ENCODE measurements at places on chromosomes 5 and 9.

GRCh38 chr5:156331181-156331580 lies 4.2 kb downstream of the SGCD start:
- no peak for DNase-seq

DNA sequence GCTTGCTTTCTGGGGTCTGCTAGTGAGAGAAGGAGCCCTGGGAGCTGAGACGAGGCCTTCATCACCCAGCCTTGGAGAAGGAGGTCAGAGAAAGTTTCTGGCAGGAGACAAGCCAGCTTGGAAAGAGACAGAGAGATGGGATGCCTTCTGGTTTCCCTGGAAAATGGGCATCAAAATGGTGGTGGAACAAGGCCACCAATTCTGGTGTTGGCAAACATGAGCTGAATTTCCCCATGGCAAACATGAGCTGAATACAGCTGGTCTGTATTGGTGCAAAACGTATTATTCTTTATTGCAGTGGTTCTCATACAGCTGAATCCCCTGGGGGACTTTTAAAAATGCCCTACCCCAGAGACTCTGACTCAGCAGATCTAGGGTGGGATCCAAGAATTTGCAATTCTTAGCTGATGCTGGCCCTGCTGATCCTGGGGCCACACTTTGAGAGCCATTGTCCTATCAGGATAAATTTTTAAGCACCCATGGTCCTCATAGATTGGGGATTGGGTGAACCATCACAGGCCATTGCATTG lies 39.1 kb upstream of the S1PR3 start:
- no peak for DNase-seq

DNA sequence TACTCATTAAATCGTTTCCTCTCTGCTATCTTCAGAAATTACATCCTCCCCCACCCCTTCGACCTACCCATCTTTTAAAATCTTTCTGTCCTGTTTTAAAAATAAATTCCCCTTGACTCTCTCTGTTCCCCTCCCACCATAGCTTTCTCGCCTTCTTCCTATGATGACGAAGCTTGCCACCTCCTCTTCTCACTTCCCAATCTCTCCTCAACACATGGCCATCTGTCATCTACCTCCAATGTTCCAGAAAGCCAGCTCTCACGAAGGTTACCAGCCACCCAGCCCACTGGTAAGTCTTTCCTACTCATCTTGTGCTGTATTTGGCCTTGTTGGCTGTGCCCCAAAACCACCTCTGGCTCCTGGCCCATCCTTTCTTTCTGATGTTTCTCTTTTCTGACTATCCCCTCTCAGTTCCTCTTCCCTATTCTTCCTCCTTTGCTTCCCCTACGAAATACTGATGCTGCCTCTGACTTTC lies 346.3 kb downstream of the ENC1 start:
- peak; percentile 30 for DNase-seq

DNA sequence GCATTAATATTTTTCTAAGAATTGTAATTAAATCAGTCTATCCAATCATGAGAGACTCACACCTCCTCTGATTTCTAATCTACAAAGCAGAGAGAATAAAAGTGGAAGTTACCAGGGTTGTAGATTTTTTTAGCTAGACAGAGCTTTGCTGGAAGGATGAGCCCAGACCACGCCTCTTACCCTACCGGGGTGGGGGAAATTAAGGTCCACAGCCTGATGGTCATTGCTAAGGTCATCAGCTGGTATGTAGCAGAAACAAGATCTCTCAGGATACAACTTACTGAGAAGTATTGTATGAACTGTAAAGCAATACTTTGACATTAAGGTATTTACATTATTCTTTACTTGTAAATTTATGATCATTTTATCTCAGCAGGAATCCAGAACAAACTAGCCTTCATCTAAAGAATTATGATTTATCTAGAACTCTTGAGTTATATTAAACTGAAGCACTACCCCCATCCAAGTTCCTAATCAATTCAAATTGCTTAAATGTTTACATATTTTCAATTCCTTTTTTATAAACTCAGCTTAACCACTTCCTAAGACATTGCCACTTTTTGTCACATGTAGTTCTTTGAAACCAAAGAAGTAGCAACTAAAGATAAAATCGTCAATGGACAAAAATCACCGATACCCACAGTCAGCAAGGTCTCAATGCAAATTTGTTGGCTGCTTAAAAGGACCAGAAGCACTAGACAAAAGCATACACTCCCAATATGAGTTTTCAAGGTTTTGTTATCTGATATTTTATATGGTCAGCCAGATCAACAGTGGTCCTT lies 225.8 kb upstream of the DAPK1 start:
- DNase-seq, result peak; percentile 72

DNA sequence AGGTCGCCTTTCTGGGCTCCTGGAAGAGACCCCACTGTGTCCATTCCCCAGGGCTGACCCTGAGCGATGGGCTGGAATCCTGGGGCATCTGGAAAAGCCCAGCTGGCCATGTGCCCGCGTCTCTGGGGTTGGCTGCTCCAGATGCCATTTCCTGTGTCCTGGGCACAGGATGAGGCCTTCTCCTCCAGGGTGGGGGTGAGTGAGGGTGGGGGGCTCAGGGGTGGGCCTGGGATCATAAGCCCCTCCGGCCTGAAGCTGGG lies 30.7 kb downstream of the PAEP start:
- no peak for DNase-seq

DNA sequence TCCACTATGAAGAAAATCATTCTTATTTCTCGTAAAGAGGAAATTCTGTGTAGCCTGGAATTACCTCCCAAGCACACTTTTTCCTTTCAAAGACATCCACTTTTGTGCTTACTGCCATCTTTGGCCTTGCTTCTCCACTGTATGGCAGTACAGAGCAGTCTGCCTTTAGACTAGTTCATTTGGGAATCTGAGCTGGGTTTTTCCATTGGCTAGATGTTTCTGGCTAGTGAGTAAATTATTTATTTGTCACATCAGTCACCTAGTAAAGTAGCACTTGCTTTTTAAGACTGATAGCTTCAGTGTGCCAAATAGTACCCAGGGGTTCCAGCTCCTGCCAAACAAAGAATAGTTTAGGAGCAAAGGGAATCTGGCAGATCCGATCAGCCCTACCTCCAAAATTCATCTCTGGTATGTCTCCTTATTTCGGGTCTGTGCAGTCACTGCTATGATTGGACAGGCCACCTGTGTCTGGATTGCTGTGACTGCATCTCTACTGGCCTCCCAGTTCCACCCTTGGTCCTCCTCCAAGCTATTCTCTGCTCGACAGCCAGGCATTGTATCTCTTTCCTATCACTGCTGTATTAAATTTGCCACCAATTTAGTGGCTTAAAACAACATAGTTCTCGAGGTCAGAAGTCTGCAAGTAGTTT lies 97.6 kb downstream of the NUDT12 start:
- no peak for DNase-seq

DNA sequence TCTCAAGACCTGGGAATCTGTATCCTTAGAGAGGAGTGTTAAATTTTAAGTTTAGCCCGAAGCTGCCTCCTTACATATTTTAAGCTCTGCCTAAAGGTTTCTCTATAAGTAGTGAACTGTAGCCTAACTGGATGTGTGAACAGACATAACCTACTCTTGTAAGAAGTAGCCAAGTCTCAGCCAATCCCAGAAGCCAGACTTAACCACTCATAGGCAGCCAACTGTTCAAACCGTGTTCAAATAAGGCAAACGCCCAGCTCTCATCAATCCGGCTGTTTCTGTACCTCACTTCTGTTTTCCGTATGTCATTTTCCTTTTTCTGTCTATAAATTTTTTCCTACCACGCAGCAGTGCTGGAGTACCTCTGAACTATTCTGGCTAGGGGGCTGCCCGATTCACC lies 58.7 kb upstream of the HRH2 start:
- no peak for DNase-seq

DNA sequence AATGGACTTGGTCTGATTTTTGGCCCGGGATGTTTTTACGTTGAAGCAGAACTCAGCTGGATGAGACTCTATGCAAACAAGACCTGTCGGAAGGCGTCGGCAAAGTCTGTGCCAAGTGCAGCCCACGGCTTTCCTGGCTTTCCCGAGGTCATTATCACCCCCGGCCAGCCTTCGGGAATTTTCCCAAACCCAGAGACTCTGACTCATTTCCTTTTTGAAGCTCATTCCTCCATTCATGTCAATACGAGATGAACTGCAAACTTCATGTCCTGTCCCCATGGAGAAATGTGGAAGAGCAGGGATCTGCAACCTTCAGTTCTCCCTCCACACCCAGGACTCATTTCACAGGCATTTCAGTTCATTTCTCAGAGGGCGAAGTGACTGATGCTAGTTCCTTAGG lies 95.3 kb downstream of the IRX2 start:
- no peak for DNase-seq

- DNase-seq, result no peak
These were observed 98.4 kb downstream of the TARS1 start for GRCh38 chr5:33539212-33539611.

DNA sequence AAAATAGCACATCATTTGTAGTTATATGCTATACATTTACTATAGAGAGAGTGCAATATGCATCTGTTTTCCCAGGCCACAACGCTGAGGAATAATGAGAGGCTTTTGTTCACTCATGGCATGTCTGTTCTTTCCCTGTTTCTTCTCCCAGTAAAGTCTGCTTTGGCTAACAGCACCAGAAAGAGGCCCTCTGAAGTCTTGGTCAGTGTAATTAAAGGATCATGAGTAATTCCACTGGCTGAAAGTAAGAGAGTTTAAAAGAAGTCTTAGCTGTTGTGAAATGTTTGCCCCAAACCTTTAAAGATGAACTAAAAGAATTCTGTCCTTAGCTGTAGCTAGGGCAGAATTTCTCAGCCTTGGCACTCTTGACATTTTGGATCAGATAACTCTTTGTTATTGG lies 228.8 kb downstream of the TLE4 start:
- no peak for DNase-seq

GRCh38 chr9:136409557-136410455 lies 608 bp downstream of the ENTR1 start:
- peak; percentile 34 for DNase-seq

DNA sequence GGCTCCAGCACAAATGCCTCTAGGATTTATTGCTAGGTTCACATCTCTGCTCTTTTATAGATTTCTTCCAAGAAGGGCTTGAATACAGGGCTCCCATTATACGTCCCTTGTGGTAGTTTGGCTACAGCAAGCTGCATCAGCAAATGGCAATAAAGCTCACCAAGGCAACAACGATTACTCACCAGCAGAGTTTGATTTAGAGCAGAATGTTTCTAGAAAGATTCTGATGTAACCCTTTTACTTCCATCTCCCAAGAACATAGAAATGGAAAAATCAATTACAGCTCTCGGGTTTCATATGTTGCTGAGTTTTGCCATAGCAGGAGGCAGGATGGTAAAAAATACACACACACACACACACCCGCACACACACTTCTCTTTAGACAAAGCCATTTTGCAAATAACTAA lies 124.2 kb upstream of the TNPO1 start:
- DNase-seq, result peak; percentile 53

DNA sequence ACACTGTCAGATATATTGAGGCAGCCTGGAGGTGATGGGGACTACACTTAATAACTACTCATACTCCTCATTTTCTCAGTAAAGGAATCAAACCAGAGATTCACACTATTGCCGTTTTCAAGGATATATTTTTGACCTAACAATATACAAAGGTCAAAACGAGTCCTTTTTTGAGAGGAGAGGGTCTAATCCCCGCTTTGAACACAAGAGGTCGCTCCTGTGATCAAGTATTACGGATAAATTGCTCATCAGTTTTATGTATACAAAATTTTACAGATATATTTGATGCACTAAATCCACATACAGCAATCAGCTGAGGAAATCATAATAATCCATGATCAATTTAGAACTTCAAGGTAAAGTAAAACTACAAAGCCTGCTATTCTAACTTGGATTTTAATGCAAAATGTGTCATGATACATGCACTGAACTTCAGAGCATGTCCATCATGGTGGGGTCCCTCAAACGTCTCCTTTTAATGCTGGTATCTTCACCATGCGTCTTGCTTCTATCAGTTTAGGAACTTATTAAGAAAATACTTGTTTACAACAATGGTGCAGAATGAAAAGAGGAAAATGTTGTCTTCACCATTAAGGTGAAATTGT lies 2.5 kb upstream of the ISL1 start:
- DNase-seq, result no peak

GRCh38 chr9:72590824-72591223 lies 69.4 kb downstream of the TMC1 start:
- no peak for DNase-seq

DNA sequence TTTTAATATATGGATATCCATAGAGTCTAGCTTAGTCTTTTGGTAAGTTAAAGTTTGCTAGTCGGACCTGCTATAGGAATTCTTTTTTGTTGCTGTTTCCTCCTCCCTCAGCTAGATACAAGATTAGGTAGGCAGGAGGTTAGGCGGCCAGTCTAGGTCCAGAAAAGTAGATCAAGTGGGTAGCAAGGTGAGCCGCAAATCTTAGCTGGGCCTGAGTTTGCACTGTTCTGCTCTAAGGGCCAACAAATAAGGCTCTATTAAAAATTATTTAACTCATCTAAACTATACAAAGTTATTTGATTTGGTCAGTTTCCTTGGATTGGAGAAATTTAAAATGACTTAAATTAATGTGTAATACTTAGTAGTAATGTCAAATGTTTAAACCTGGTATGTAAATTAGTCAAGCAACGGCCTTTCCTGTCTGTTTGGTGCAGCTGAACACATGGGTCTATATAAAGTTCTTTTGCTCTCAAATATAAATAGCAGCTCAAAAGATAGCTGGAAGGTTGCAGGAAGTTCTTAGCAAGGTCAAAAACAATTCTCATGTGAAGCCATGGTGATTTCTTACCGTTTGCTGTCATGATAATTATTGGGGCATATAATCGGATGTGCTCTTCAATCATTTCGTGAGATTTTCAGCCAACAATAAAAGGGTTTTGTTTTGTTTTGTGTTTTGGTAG lies 72.0 kb downstream of the PRKACG start:
- no peak for DNase-seq

GRCh38 chr9:69104830-69105527 lies 69.1 kb upstream of the TJP2 start:
- DNase-seq, result no peak

GRCh38 chr5:30368064-30368463 lies 825.4 kb upstream of the CDH6 start:
- no peak for DNase-seq

GRCh38 chr5:111734013-111734412 lies 23.0 kb downstream of the NREP start:
- DNase-seq, result peak; percentile 94

GRCh38 chr9:135356796-135357195 lies 122.8 kb upstream of the PPP1R26 start:
- DNase-seq, result no peak

GRCh38 chr5:84683594-84683993 lies 298.9 kb upstream of the EDIL3 start:
- no peak for DNase-seq

DNA sequence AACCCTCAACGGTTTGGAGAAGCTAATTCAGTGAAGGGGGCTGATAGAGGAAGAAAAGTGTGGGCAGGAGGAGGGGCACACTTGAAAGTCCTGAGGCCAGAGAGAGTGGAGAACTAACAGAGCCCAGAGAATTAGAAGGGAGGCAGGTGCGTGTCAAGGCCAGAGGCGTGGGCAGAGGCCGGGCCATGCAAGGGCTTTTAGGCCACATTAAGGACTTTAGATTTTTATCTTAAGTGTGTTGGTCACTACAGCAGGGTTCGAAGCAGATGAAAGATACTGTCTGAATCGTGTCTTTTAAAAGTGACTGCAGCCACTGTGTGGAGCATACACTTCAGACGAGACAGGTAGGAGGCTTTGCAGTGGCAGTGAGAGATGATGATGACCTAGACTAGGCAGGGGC lies 6.7 kb downstream of the ADRA1B start:
- no peak for DNase-seq
